ENCODE measurements at places on chromosomes 13 and 19. TPM values are rescaled to one million over a fixed set of nuclear protein-coding genes. Genes with fewer than 3 reads are reported as not detected.

DNA sequence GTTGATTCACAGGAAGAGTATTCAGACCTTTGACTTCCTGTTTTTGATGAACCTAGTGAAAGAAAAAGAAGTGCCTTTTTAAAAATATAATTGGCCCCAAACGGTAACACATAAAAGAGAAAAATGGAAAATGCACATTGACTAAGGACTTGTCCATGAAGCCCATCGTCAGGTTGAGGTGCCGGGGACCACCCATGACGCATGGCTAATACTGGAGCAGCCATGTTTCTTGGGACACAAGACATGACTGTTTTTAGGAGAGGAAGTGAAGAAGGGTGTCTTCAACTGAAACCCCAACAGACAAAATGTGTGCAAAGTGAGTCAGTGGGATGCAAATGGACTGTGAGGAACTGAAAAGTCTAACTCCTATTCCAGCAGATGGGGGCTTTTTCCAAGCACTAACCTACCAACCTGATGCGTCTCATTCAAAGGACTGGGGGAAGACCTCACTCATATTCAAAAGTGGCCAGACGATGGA is 459.4 kb downstream of the FOXO1 start:
- H3K27me3 ChIP-seq = no peaks in the 10 kb centered on the region
- peaks cover 37% of the 10 kb centered on the region for H3K4me1 ChIP-seq
- peak overlapping the region; percentile 98 for H3K27ac ChIP-seq

- no peak overlapping the region for H3K27ac ChIP-seq
- H3K4me1 ChIP-seq = no peaks in the 10 kb centered on the region
- no peaks in the 10 kb centered on the region for H3K36me3 ChIP-seq
- H3K27me3 ChIP-seq = no peaks in the 10 kb centered on the region
- H3K4me3 ChIP-seq = no peak overlapping the region
Observed at GRCh38 chr13:103734837-103735236, 668.6 kb upstream of the SLC10A2 start.

DNA sequence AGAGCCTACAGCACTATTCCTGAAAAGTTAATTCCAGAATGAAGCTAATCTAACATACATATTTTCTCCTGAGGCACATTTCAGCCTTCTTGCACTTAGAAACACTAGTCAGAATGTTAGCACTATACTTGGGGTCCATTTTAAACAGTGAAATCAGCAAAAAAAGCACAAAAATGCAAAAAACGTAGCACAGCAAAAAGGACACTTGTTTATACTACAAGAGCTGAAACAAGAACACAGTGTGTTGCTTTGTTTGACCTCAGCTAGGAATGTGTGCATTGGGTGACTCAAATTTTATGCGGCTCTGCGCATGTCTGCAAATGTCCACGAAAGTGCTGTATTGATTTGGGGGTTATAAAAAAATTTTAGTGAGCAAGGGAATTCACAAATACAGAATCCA is 226.2 kb downstream of the KCNRG start:
- no peaks in the 10 kb centered on the region for H3K36me3 ChIP-seq
- no peak overlapping the region for H3K27ac ChIP-seq
- peaks cover 11% of the 10 kb centered on the region for H3K27me3 ChIP-seq

DNA sequence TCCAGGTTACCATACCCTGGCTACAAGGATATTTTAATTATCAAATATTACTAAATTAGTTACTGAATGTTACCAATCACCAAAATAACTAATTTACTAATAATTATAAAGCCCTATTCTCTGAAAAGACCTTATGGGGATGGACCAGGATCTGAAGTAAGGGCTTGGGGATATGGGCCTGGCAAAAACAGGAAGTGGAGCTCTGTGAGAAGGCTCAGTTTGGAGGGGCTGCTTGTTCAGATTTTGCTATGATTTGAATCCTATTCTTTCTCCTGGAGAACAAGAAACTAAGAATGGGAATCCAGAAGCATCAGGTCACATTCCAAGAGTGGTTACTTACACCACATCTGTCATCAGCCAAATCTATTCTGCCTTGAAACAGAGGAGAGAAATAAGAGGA is 148.1 kb downstream of the DNAJC15 start:
- H3K4me3 ChIP-seq = no peak overlapping the region
- DNase-seq = no peak
- no peak overlapping the region for H3K27ac ChIP-seq
- peaks cover 4% of the 10 kb centered on the region for H3K27me3 ChIP-seq
- H3K4me1 ChIP-seq = no peaks in the 10 kb centered on the region

GRCh38 chr19:40217934-40218890 is at the start of gene TTC9B:
TSS of gene TTC9B (minus strand) at chr19:40218384. CDS start at chr19:40218381, 3 bp downstream.
- no peak within 1 kb of the TSS for H3K4me3 ChIP-seq
- peaks cover 3% of the 10 kb centered on the region for H3K36me3 ChIP-seq
- peaks cover 11% of the 10 kb centered on the region for H3K4me1 ChIP-seq
- peaks cover 38% of the 10 kb centered on the region for H3K27me3 ChIP-seq

DNA sequence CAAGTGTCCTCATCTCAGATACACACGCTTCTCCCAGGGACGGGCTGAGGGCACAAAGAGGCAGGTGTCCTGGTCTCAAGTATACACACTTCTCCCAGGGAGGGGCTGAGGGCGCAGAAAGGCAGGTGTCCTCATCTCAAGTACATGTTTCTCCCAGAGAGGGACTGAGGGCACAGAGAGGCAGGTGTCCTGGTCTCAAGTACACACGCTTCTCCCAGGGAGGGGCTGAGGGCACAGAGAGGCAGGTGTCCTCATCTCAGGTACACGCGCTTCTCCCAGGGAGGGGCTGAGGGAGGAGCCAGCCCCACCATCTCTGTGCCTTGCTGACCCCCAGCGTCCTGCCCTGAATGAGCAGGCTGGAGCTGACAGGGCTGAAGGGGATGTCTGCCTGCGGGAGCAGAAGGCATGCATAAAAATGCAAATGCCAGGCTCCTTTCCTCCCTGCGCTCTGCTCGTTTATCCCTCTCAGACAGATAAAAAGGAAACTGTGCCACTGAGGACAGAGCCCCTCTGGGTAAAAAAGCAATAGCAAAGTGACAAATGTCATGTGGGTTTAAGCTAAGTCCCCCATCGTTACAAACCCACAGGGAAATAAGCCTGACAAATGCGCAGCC is 96.1 kb upstream of the UQCRFS1 start:
- no peak for DNase-seq
- no peak overlapping the region for H3K4me3 ChIP-seq
- H3K36me3 ChIP-seq = no peaks in the 10 kb centered on the region
- H3K4me1 ChIP-seq = no peaks in the 10 kb centered on the region

GRCh38 chr19:18168673-18169381 is 4.8 kb upstream of the IFI30 start:
- H3K36me3 ChIP-seq = peaks cover 3% of the 10 kb centered on the region
- no peak for DNase-seq
- peaks cover 15% of the 10 kb centered on the region for H3K4me1 ChIP-seq
- no peak overlapping the region for H3K27ac ChIP-seq

The SRRM5 gene
- total RNA-seq = 0.73 TPM

DNA sequence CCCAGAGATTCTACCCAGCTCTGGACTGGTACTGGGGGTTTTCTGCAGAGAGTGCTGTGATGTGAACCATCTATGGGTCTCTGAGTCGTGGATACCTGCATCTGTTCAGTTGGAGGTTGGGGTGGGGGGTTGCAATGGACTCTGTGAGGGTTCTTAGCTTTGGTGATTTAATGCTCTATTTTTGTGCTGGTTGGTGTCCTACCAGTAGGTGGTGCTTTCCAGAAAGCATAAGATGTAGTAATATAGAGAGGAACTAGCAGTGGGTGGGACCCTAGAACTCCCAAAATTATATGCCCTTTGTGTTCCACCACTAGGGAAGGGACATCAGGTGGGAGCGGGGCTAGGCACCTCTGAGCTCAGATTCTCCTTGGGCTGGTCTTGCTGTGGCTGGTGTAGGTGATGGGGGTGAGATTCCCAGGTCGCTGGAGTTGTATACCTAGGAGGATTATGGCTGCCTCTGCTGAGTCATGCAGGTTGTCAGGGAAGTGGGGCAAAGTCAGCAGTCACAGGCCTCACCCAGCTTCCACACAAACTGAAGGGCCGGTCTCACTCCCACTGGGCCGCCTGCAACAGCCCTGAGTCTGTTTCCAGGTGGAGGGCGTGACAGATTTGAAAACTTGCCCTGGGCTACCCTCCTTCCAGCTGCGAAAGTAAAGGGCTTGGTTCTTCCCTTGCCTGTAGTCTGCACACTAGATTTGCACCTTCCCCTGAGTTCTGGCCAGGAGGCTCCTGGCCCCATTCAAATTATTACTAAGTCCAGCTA is 573.0 kb upstream of the SLITRK1 start:
- no peaks in the 10 kb centered on the region for H3K36me3 ChIP-seq
- H3K27me3 ChIP-seq = no peaks in the 10 kb centered on the region

The CLEC4M gene
- total RNA-seq = not detected

- DNase-seq = no peak
- H3K36me3 ChIP-seq = peaks cover 16% of the 10 kb centered on the region
- H3K27ac ChIP-seq = no peak overlapping the region
Observed at GRCh38 chr13:20760872-20761271, 12.9 kb downstream of the EEF1AKMT1 start.

GRCh38 chr19:28880735-28881401 is 332.1 kb downstream of the UQCRFS1 start:
- no peaks in the 10 kb centered on the region for H3K27me3 ChIP-seq
- no peak overlapping the region for H3K4me3 ChIP-seq
- no peak overlapping the region for H3K27ac ChIP-seq

The FGF21 gene
- total RNA-seq = not detected

- H3K4me3 ChIP-seq = no peak overlapping the region
- peaks cover 4% of the 10 kb centered on the region for H3K36me3 ChIP-seq
- H3K4me1 ChIP-seq = peaks cover 36% of the 10 kb centered on the region
- H3K27ac ChIP-seq = peak overlapping the region; percentile 84
Observed at GRCh38 chr13:24217601-24218281, 57.2 kb downstream of the SPATA13 start.

DNA sequence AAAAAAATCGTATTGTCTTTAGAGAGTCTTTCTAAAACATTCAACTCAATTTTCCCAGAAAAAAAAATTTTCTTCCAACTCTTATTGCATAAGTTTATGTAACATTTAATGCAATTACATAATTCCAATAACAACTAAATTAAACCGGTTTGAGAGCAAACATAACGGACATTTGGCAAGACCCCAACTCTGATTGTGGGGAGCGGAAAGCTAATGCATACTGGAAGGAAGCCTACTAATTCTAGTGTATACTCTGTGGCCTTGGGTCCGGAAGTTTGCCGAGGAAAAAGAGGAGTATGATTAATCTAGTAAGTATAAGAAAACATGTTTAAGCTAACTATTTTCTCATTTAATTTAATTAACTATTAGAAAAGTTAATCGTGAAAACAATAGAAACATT is 21.3 kb upstream of the MIR17HG start:
- no peaks in the 10 kb centered on the region for H3K36me3 ChIP-seq
- H3K27me3 ChIP-seq = peaks cover 9% of the 10 kb centered on the region
- no peak overlapping the region for H3K4me3 ChIP-seq
- DNase-seq = no peak
- no peak overlapping the region for H3K27ac ChIP-seq

The RNF17 gene
- total RNA-seq = not detected

DNA sequence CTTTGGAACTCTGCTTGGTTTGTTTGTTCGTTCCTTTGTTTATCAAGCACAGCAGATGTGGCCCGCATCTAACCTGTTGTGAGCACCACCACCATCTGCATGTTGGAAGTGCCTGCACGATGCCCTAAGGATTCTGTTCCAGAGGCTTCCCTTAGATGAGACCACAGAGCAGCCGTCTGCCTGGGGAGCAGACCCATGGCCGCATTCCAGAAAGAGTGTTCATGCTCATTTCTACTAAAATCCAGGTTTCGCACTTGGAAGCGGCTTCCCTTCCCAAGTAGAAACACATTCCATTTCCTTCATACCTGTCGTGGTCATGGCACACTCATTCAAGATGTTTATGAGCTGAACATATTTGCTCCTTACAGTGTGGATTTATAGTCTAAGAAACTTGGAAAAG is 27.2 kb downstream of the COL4A2 start:
- H3K4me3 ChIP-seq = no peak overlapping the region
- no peak for DNase-seq
- H3K27ac ChIP-seq = no peak overlapping the region
- no peaks in the 10 kb centered on the region for H3K4me1 ChIP-seq

DNA sequence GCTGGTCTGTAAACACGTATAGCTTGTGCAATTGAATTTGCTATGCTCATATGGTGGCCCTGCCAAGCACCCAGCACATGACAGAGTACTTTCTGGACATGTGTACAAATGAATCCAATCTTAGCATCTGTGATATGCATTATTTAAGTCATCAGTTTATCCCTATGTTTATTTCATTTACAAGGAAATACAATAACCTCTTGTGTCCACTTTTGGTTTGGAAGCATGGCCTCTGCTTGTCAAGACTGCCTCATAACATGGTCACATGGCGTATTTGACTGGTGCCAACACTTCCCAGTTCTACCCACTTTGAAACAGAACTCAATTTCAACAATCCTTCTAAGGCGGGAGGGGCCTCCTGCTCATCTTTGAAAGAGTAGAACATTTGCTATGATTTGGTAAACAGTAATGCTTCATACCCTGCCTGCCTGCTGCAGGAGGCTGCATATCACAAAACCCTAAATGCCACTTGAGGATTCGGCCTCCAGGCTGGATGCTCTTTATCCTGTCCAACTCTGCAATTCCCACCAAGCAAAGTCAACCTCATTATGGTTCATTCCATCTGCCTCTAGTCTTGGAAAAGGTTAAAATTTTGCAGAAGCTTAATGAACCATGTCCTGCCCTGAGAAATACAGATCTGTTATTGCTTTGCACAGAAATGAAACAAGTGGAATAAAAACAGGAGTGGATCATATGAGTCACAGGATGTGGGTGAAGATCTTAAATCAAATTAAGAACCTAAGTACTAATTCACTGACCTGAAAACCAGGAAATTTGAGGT is 151.3 kb downstream of the CYSLTR2 start:
- H3K27ac ChIP-seq = peak overlapping the region; percentile 3
- H3K4me1 ChIP-seq = peaks cover 20% of the 10 kb centered on the region
- DNase-seq = no peak
- H3K27me3 ChIP-seq = no peaks in the 10 kb centered on the region
- H3K4me3 ChIP-seq = no peak overlapping the region

DNA sequence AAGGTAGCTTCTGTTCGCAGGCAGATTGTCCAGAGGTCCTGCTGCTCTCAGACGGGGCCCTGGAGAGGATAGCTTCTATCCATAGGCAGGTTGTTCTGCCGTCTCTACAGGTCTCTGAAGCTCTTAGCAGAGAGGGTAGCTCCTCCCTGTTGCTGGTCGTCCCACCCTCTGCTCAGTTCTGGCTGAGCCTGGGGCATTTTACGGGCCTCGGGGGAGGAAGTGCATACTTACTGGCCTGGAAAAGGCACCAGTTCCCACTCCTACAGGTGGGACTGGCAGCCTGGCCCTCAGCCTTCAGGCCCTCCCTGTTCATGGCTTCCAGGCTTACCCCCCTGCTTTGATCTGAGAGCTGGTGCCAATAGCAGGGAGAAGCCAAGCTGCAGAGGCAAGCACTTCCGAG is 42.3 kb downstream of the USPL1 start:
- no peaks in the 10 kb centered on the region for H3K27me3 ChIP-seq
- no peak overlapping the region for H3K27ac ChIP-seq
- peaks cover 39% of the 10 kb centered on the region for H3K36me3 ChIP-seq
- no peak for DNase-seq
- H3K4me1 ChIP-seq = peaks cover 11% of the 10 kb centered on the region

- H3K36me3 ChIP-seq = peaks cover 4% of the 10 kb centered on the region
- peaks cover 8% of the 10 kb centered on the region for H3K4me1 ChIP-seq
- no peak for DNase-seq
- H3K27me3 ChIP-seq = no peaks in the 10 kb centered on the region
Observed at GRCh38 chr13:20431687-20432384, 93.8 kb downstream of the CRYL1 start.
